ENCODE measurements at places on chromosomes 16 and 17.
A peak's percentile ranks its signal among the peaks of the same experiment; 100 is the strongest.

- H3K4me3 ChIP-seq: no peak overlapping the region
- no peaks in the 10 kb centered on the region for H3K27me3 ChIP-seq
- DNase-seq: no peak
- no peaks in the 10 kb centered on the region for H3K36me3 ChIP-seq
Measured at GRCh38 chr16:31438414-31438813, 4.2 kb downstream of the ZNF843 start.

DNA sequence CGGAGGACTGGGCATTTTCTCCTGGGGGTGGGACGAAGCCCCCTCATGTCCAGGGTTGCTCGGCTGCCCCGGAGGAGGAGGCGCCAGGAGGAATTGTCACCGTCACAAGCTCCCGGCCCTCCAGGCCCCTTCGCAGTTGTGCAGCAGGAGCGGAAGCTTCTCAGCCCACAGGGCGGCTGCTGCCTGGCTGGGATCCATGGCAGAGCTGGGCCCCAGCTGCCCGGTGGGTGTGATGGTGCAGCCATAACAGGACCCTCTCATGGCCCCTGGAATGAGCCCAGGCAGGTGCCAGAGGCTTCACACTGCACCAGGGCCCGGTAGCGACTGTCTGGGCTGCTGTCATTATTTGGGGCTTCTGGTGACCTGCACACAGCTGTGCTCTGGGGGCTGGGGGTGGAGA is 54.9 kb upstream of the GNG13 start:
- H3K4me1 ChIP-seq: no peaks in the 10 kb centered on the region
- DNase-seq: no peak
- no peaks in the 10 kb centered on the region for H3K27me3 ChIP-seq
- no peak overlapping the region for H3K4me3 ChIP-seq
- H3K27ac ChIP-seq: no peak overlapping the region

GRCh38 chr16:3246002-3246401 is 10.4 kb downstream of the MEFV start:
- H3K4me1 ChIP-seq: no peaks in the 10 kb centered on the region
- no peaks in the 10 kb centered on the region for H3K27me3 ChIP-seq
- no peaks in the 10 kb centered on the region for H3K36me3 ChIP-seq
- no peak overlapping the region for H3K4me3 ChIP-seq

DNA sequence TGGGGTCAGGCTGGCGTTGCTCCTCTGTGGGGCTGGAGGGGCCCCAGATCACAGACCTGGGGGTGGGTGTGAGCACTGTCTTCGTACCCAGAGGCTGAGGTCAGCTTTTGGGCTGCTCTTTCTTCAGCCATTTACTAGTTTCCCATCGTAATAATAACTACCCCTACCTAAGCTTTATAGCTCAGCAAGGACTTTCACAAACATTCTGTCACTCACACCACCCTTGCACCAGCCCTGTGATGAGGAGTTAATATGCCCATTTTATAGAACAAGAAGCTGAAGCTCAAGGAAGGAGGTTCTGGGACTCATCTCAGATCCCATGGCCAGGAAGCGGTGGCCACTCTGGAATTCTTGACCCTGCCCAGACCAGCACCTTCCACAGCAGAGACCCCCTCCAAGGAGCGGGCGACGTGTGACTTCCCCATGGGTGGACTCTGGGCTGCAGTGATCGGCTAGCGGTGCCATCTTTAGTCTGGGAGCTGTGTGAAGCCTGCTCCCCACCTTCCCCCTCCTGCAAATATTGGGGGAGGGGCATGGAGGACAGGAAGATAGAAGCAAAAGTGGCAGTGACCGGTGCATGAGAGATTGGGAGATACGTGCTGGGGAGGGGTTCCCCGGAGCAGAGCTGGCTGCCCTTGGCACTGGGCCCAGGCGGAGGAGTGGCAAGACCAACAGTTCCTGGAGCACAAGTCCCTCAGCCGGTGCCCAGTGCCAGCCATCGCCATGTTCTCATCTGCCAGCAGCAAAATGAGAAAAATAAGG is 81.8 kb upstream of the TOB1 start:
- H3K36me3 ChIP-seq: no peaks in the 10 kb centered on the region
- H3K27ac ChIP-seq: peak overlapping the region; percentile 88
- H3K4me3 ChIP-seq: no peak overlapping the region

DNA sequence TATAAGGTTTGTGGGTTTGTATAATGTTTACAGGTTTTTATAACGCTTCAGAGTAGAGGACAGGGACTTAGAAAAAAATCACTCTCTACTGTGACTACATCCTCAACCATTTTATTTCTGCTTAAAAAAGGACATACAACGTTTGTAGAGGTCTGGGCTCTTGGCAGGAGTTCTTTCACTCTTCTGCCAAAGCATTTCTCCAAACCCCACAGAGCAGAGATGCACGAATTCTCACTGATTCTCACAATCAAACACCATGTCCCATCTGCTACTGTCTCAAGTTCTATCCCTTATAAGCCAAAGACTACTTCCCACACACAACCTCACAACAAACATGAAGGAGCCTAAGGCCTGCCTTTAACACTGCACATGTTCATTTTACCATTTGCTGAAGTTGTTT is 7.0 kb upstream of the ANKFY1 start:
- H3K36me3 ChIP-seq: no peaks in the 10 kb centered on the region
- H3K27ac ChIP-seq: peak overlapping the region; percentile 10
- H3K4me3 ChIP-seq: no peak overlapping the region
- H3K4me1 ChIP-seq: peaks cover 15% of the 10 kb centered on the region
- DNase-seq: no peak
- no peaks in the 10 kb centered on the region for H3K27me3 ChIP-seq

DNA sequence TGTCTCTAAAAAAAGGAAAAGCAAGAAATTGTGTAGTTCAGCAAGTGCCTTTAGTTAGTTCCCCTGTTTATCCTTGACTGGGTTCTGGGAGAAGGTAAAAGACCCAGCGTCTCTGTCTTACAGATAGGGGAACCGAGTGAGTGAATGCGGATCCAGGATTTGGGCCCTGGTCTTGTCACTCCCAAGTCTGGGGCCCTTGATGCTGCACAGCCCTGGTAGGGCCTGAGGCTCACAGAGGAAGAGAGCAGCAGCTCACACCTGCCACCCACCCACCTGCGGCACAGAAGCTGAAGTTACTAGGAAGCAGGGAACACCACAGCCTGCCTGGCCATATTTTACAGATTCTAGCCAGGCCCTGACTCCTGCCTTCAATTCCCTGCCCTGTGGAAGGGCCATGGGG is 22.2 kb downstream of the LASP1 start:
- peaks cover 68% of the 10 kb centered on the region for H3K4me1 ChIP-seq
- H3K27ac ChIP-seq: peak overlapping the region; percentile 77
- H3K27me3 ChIP-seq: no peaks in the 10 kb centered on the region
- H3K4me3 ChIP-seq: no peak overlapping the region
- H3K36me3 ChIP-seq: peaks cover 42% of the 10 kb centered on the region
- DNase-seq: no peak

DNA sequence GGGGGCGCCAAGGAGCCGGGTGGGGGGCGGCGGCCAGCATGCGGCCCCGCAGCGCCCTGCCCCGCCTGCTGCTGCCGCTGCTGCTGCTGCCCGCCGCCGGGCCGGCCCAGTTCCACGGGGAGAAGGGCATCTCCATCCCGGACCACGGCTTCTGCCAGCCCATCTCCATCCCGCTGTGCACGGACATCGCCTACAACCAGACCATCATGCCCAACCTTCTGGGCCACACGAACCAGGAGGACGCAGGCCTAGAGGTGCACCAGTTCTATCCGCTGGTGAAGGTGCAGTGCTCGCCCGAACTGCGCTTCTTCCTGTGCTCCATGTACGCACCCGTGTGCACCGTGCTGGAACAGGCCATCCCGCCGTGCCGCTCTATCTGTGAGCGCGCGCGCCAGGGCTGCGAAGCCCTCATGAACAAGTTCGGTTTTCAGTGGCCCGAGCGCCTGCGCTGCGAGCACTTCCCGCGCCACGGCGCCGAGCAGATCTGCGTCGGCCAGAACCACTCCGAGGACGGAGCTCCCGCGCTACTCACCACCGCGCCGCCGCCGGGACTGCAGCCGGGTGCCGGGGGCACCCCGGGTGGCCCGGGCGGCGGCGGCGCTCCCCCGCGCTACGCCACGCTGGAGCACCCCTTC is 484 bp downstream of the FZD2 start:
- no peaks in the 10 kb centered on the region for H3K36me3 ChIP-seq
- no peaks in the 10 kb centered on the region for H3K4me1 ChIP-seq
- DNase-seq: peak; percentile 61
- H3K27ac ChIP-seq: peak overlapping the region; percentile 85
- H3K27me3 ChIP-seq: no peaks in the 10 kb centered on the region

DNA sequence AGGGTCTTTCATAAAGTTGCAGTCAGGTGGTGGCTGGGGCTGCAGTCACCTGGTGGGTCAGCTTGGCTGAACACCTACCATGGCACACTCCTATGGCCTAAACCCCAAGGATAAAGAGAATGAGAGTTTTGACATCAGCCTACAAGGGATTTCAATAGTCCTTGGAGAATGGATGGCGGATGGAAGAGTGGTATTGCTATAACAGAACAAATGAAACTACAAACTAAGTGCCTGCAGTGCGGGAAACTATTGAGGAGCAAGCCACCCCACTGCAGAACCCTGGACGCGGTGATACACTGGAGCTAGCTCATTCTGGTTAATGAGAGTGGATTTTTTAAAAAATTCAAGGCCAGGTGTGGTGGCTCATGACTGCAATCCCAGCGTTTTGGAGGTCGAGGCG is 3.0 kb upstream of the PRPSAP2 start:
- DNase-seq: no peak
- H3K36me3 ChIP-seq: no peaks in the 10 kb centered on the region
- H3K4me3 ChIP-seq: no peak overlapping the region
- no peaks in the 10 kb centered on the region for H3K27me3 ChIP-seq
- H3K27ac ChIP-seq: no peak overlapping the region

DNA sequence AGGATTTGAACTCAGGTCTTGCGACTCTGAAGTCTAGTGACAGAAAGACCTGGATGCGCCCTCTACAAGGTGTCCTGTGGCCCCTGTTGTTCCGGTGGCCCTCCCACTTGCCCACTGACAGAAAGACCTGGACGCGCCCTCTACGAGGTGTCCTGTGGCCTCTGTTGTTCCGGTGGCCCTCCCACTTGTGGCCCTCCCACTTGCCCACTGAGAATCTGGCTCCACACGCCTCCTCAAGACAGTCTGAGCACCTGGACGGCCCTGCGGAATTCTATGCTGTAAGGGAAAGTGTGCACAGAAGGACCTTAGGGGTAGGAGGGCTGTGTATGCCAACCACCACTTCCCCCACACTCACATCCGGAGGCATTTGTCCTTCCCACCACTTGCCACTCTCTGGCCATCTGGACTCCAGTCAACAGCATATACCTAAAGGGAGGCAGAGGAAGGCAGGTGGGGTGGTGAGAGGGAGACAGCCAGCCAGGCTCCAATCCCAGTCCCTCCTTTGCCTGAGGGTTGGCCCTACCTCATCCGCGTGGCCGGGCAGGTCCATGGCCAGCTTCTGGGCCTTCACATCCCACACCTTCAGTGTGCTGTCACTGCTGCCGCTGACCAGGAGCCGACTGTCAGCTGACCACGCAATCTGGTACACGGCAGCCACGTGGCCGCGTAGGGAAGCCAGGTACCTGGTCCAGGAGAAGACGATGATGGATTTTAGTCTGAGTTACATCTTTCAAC is 9.1 kb downstream of the NLE1 start:
- H3K36me3 ChIP-seq: peaks cover 73% of the 10 kb centered on the region
- no peaks in the 10 kb centered on the region for H3K27me3 ChIP-seq

DNA sequence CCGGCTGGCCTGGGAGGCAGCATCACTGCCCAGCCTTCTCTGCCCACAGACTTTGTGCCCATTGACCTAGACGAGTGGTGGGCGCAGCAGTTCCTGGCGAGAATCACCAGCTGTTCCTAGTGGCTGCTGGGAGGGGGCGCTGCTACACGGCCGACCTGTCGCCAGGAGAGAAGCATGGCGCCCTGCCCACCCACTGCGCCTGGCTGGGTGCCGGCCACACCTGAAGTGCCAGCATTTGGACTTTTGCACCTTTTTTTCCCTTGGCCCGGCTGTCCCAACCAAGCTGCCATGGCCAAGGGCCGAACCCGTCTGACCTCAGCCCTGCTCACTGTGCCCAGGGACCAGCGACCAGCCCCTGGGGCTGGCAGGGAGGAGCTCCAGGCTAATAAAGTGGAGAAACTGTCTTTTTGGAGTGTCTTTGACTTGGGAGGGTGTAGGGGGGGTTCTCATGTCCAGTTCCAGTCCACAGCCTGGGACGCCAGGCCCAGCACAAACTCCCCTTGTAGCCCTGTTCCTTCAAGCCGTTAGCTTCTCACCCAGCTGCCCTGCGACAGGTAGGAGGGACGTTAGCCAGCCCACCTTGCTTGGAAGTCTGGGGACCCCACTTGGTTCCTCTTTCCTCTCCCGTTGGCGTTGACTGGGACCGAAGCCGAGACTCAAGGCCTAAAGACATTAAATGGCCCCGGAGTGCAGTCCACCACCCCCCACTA is 939 bp upstream of the WDR90 start:
- DNase-seq: no peak
- H3K4me3 ChIP-seq: peak overlapping the region; percentile 81
- H3K4me1 ChIP-seq: peaks cover 21% of the 10 kb centered on the region
- peak overlapping the region; percentile 82 for H3K27ac ChIP-seq
- H3K27me3 ChIP-seq: no peaks in the 10 kb centered on the region
- H3K36me3 ChIP-seq: peaks cover 24% of the 10 kb centered on the region

- peaks cover 21% of the 10 kb centered on the region for H3K4me1 ChIP-seq
- no peak for DNase-seq
- peak overlapping the region; percentile 97 for H3K4me3 ChIP-seq
- H3K27ac ChIP-seq: peak overlapping the region; percentile 91
Measured at GRCh38 chr17:3722716-3723115, 987 bp upstream of the HASPIN start.

DNA sequence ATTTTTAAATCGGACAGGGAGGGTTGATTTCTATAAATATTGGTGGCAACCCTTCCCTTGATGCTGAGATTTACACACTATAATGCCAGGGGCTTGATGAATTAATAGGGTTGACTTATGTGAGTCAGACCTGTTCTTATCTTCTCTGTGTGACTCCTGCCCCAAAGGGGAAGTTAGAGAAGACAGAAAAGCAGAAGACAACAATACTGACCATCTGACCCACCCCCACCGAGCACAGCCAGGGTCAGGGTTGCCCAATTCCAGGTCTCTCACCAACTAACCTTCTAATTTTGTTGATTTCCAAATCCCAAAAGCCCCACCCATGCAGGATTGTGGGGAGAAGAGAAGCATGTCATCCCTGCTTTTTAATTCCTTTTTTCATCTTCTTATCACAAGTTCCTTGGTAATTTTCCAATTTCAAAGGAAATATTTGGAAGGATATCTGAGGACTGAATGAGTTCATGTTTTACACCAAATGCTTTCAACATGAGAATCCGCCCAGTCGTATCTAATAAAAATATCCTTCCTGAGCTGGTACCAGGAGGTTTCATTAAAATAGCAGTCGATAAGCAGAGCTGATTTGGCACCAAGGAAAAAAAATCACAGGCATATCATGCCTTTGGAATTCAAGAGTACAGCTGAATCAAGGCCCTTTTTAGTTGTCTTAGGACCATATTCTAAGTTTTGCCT is 603.4 kb upstream of the CDH11 start:
- H3K27me3 ChIP-seq: no peaks in the 10 kb centered on the region
- no peaks in the 10 kb centered on the region for H3K4me1 ChIP-seq

Data from tibial artery (tissue), 4 donors.